ENCODE measurements at places on chromosomes 1 and 21.
A peak's percentile ranks its signal among the peaks of the same experiment; 100 is the strongest.

- no peak for DNase-seq
These were observed 144.7 kb downstream of the MRPL39 start for GRCh38 chr21:25462517-25462971.

DNA sequence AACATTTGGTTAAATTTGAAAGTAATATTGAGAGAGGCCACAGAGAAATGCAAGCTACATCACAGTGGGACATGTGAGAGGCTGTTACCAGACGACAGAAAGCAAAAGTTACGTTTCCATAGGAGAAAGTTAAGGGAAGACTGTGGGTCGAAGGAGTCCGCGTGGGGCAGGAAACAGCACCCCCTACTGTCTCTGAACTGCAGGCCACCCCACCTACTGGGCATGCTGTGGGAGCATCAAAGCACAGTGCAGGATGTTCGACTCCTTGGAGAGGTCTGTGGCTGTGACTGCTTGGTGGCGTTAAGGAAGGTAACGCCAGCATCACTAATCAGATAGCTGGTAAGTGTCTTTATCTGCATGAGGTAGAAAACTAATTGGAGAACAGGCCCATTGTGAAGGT, 123.9 kb downstream of the PTBP2 start:
- DNase-seq, result peak; percentile 74

- no peak for DNase-seq
These were observed 10.6 kb upstream of the KCNN3 start for GRCh38 chr1:154880671-154881070.

DNA sequence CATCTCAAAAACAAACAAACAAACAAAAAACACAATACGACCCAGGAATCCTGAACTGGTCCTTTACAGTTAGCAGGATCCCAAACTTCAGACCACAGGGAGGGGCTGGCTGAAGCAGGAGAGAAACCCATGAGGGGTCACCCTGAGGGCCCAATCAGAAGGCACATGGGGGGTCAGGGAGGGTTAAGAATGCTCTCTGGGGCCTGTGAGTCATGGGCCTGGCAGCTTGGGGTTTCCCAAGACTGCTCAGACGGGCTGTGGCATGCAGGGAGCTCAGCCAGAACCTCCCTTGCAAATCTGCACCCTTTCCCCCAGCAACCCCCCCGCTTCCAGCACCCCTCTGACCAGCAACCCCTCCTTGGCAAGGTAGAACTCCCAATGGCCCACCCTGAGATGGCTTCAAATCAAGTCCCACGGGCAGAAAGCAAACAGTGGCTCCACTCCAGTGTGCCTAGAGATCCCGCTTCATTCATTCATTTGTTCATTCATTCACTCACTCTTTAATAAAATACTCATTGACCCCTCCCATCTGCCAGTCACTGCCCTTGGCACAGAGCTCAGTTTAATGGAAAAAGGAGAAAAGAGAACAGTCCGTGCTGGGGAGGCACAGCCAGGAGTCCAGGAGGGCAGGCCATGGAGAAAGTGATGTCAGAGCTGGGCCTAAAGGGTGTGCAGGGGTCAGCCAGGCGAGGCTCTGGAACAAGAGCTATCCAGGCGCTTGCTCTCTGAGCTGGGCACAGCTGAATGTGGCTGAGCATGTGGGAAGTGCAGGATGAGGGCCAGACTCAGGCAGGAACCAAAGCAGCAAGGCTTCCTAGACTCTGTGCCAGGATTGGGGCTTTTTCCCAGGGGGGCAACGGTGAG, 8.2 kb downstream of the UQCRHL start:
- DNase-seq, result peak; percentile 66

DNA sequence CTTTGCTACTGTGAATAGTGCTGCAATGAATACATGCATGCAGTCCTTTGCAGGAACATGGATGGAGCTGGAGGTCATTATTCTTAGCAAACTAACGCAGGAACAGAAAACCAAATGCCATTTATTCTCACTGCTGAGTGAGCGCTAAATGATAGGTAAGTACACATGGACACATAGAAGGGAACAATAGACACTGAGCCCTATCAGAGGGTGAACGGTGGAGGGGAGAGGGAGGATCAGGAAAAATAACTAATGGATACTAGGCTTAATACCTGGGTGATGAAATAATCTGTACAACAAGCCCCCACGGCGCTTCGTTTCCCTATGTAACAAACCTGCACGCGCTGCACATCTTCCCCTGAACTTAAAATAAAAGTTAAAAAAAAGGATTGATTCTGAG, 8.9 kb downstream of the NIBAN1 start:
- no peak for DNase-seq

- DNase-seq, result peak; percentile 93
These were observed 23.2 kb upstream of the ZNF648 start for GRCh38 chr1:182084487-182085316.

- DNase-seq, result peak; percentile 88
These were observed 26.9 kb upstream of the LRRC3 start for GRCh38 chr21:44428281-44428960.

DNA sequence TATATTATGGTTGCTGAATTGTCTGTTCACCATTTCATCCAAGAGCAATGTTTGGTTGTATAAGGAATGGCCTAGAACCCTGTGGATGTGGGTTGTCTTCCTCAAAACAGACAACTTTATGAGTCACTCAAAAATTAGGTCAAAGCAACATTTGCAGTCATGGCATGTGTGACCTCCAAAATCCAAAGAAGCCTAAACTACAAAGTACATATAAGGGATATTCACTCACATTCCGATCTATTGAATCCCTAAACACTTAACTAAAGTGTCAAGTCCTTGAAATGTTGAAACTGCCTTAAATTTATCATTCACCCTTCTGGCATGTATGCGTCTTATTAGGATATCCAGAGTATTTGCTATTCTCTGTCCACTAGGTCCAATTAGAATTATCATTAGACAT, 491.5 kb downstream of the NUF2 start:
- DNase-seq, result no peak

- no peak for DNase-seq
These were observed 4.3 kb upstream of the CBR1 start for GRCh38 chr21:36065497-36066036.

- DNase-seq, result no peak
These were observed 11.4 kb upstream of the BCAR3 start for GRCh38 chr1:93692983-93693591.

GRCh38 chr1:50633465-50633864, 210.2 kb upstream of the DMRTA2 start:
- no peak for DNase-seq

- no peak for DNase-seq
These were observed 187.6 kb downstream of the LRRC40 start for GRCh38 chr1:70017770-70018169.

GRCh38 chr1:88009916-88010315, 674.2 kb upstream of the PKN2 start:
- no peak for DNase-seq

DNA sequence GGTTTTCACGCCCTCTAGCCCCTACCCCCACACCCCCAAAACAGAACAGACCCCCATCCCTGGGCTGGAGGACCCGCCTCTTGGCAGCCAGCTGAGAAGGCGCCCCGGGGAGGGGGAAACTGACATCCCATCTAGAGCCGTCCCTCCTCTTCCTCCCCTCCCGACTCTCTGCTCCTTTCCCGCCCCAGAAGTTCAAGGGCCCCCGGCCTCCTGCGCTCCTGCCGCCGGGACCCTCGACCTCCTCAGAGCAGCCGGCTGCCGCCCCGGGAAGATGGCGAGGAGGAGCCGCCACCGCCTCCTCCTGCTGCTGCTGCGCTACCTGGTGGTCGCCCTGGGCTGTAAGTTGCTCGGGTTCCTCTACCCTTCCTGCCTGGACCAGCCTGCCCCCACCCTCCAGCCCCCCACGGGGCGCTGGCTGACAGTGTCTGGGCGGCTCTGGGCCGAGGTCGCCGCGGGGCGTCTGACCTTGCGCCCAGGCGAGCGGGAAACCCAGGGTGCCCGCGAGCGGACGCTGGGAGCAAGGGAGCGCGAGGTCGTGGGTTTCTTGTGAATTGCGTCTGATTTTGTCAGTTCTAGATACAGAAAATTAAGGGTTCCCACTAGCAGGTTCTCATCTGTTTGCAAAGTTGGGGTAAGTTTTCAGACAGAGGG, 618 bp downstream of the JAM2 start:
- peak; percentile 75 for DNase-seq

- DNase-seq, result no peak
These were observed 79.2 kb downstream of the CD34 start for GRCh38 chr1:207831517-207832327.

DNA sequence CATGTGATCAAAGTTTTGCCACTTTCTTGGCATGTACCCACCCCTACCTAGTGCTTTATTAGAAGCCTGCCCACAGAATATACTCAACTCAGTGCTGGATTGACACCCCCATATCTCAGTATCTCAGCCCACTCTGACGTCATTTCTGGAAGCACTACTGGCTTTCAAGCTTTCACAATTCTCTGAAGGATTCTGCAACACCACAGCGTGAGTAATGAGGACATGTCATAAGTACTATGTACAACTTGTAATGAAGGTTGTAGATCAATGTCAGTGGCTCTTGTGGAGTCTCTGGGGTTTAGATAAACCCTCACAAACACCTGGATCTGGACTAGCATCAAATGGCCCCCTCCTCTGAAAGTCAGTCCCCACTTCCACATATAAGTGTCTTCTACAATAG, 57.2 kb downstream of the TNFSF4 start:
- no peak for DNase-seq

DNA sequence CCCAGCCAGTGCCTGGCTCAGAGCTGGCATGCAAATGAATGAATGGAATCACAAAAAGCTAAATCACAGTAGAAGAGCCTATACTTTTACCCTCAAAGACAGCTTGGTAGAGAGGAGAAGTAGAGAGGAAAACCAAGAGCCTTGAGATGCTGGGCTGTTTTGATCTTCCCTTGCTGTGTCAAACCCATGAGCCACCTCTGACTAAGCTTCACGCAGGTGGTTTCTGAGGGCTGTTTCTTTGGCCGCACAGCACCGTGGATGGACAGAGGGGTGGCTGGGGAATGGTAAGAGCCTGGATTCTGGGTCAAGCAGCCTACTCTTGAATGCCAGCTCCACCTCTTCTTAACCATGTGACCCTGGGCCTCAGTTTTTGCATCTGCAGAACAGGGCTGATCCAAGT, 18.6 kb downstream of the ABCG1 start:
- no peak for DNase-seq

GRCh38 chr1:163709636-163710035, 387.9 kb downstream of the NUF2 start:
- no peak for DNase-seq

GRCh38 chr1:76494807-76495206, 372.5 kb upstream of the ST6GALNAC5 start:
- DNase-seq, result no peak

DNA sequence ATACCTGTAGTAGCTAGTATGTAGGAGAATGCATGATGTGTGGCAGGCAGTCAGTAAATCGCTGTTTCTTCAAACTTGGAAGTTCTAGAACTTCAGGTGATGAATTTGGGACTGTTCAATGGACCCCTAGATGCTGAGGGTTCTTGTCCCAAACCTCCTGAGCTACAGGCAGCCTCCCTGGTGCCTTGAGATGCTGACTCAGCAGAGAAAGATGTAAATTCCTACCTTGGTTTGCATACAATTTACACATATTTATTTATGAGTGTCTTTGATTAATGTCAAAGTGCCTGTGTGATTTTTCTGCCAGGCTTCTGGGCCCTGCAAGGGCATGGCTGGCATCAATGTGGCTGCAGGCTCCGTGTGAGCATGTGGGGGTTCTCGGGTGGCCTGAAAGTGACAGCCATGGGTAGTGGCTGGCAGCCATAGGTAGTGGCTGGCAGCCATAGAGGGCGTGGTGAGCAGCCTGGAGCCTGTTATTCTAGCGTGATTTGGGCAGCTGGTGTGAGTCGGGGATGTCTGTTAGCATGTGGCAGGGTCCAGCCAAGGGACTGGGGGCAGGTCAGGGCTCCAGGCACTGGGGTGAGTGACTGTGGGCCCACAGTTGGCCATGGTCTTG, 13.2 kb upstream of the POU3F1 start:
- DNase-seq, result no peak

DNA sequence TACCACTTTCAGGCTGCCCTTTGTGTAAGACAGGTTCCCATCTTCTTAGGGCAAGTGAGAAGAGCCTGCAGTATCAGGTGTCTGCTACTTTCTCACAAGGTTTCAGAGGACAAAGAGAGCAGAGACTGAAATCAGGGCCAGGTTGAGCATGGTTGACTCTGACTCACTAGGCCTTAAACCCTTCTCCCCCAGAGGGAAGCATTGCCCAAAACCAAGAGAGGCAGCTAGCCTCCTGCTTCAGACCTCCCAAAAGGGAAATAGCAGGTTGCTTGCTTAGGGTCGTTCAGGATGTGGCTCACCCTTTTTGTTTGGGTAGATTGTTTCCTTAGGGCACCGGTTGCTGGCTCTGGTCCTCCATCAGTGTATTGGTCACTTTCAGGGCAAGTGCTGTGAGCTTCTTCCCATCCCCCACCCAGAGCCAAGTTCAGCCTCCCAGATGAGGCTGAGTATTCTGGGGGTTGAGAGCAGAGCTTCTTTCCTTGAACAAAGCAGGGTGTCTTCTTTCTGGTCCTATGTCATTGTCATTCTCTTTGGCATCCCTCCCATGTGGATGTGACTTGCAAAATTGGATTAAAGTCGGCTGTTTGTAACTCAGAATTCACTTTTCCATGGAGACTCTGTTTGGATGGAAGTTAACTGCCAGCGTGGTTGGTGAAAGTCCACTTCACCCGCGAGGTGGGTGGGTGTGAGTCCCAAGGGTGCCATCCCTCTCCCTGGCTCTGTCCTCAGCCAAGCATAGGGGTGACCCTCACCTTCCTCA, 55.5 kb upstream of the GALNT2 start:
- no peak for DNase-seq

DNA sequence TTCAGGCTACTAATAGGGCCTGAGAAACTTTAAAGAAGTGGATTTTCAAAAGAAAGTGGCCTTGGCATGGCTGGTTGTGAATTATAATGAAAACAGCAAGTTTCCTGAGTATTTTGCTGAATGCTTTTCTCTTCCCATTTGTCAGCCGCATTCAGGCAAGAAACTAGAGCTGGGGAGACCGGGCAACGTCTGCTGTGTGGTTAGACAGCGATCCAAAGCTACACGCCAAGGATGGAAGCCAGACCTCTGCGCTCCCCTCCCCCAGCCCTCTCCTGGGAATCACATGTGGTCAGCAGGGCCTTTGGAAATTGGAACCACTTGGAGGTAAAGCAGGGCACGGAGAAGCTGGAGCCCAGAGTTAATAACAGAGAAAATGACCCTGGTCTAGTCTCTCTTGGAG, 114.1 kb upstream of the CD34 start:
- no peak for DNase-seq

DNA sequence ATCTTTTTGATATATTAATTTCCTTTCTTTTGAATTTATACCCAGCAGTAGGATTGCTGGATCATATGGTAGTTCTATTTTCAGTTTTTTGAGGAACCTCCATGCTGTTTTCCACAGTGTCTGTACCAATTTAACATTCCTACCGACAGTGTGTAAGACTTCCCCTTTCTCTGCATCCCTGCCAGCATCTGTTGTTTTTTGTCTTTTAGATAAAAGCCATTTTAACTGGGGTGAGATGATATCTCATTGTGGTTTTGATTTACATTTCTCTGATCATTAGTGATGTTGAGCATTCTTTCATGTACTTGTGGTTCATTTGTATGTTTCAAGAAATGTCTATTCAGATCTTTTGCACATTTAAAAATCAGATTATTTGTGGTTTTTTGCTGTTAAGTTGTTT, 62.4 kb upstream of the STUM start:
- no peak for DNase-seq

- DNase-seq, result no peak
These were observed 115.7 kb upstream of the ATP1A1 start for GRCh38 chr1:116257341-116257767.

- DNase-seq, result no peak
These were observed 5.4 kb upstream of the SLC35D1 start for GRCh38 chr1:67059346-67059745.

- DNase-seq, result no peak
These were observed 3.5 kb downstream of the FUBP1 start for GRCh38 chr1:77975386-77975785.

- DNase-seq, result no peak
These were observed 36.7 kb downstream of the MEF2D start for GRCh38 chr1:156463874-156464273.

Measured in H9 (cell line).